ENCODE measurements at places on chromosomes 2 and 18. TPM values are rescaled to one million over a fixed set of nuclear protein-coding genes. Genes with fewer than 3 reads are reported as not detected.

LRATD1 gene
- total RNA-seq = not detected

C2orf69 gene
- total RNA-seq = 17.1 TPM

RHBDD1 gene
- total RNA-seq = 44.7 TPM

LIMS2 gene
- 7.2 TPM for total RNA-seq

- peak; percentile 84 for DNase-seq
- H3K36me3 ChIP-seq = no peaks in the 10 kb centered on the region
- peak overlapping the region; percentile 80 for H3K27ac ChIP-seq
- no peaks in the 10 kb centered on the region for H3K27me3 ChIP-seq
Observed at GRCh38 chr2:8488001-8488738, 193.7 kb upstream of the ID2 start.

- no peak for DNase-seq
- no peak overlapping the region for H3K27ac ChIP-seq
- no peaks in the 10 kb centered on the region for H3K27me3 ChIP-seq
- peaks cover 17% of the 10 kb centered on the region for H3K36me3 ChIP-seq
Observed at GRCh38 chr2:53694096-53694771, 73.4 kb upstream of the CHAC2 start.

DNA sequence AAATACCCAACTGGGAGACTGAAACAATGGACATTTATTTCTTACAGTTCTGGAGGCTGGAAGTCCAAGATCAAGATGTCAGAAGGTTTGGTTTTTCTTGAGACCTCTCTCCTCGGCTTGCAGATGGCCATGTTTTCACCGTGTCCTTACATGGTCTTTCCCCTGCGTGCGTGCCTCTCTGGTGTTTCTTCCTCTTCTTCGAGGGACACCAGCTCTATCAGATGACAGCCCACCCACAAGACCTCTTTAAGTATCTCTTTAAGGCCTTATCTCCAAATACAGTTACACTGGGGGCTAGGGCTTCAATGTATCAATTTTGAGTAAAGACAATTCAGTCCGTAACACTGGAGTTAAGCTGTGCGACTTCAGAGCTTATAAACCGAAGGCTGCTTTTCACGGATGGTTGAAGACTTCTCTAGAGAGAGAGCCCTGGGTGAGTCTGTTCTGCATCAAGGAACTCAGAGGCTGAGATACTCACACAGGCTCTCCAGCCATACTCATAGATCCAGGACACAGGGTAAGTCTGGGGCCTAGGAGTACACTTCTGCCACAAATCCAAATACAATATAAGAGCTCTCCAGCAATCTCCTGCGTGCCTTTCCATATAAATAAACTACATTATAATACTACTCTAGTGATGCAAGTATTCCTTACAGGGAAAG, 339.9 kb upstream of the PKDCC start:
- no peak for DNase-seq
- H3K27ac ChIP-seq = no peak overlapping the region
- peaks cover 3% of the 10 kb centered on the region for H3K27me3 ChIP-seq

DNA sequence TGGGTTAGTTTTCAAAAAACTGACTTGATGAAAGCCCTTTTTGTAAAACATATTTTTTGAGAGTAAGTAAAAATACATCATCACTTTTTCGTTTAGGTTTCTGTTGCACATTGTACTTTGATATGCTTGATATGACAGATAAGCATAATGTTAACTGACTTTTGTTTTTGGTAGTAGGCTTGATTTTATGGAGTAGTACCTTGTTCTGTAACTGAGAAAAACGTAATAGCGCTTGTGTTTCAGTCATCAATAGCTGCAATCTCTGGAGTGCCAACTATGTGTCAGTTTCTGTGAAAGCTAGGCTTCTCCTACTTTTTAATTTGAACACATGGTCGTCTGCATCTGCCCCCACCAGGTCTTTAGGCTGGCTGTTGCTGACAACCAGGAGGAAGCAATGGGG, 1.3 kb downstream of the LCLAT1 start:
- H3K36me3 ChIP-seq = peaks cover 16% of the 10 kb centered on the region
- peak overlapping the region; percentile 85 for H3K4me3 ChIP-seq
- DNase-seq = no peak
- peaks cover 22% of the 10 kb centered on the region for H3K4me1 ChIP-seq
- no peaks in the 10 kb centered on the region for H3K27me3 ChIP-seq

- peaks cover 31% of the 10 kb centered on the region for H3K4me1 ChIP-seq
- no peak for DNase-seq
- no peaks in the 10 kb centered on the region for H3K27me3 ChIP-seq
- H3K4me3 ChIP-seq = peak overlapping the region; percentile 68
- H3K27ac ChIP-seq = peak overlapping the region; percentile 96
- peaks cover 39% of the 10 kb centered on the region for H3K36me3 ChIP-seq
Observed at GRCh38 chr2:102437122-102437521, 14.2 kb downstream of the IL18RAP start.

DNA sequence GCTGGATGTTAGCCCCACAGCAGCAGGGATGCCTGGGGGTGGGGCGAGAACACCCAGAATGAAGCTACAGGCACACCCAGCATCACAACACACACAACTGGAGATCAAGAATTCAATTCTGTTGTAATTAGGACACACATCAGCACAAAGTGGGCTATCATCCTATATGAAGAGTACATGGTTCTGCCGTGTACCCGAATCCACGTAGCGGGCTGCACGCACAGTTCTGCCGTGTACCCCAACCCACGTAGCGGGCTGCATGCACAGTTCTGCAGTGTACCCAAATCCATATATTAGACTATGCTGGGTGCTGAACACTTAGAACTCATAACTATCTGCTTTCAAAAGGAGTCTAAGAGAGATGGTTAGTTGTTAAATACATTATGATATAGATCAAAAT, 86.5 kb downstream of the EIPR1 start:
- no peak overlapping the region for H3K27ac ChIP-seq
- H3K4me3 ChIP-seq = no peak overlapping the region
- H3K27me3 ChIP-seq = no peaks in the 10 kb centered on the region
- DNase-seq = no peak
- peaks cover 6% of the 10 kb centered on the region for H3K36me3 ChIP-seq
- no peaks in the 10 kb centered on the region for H3K4me1 ChIP-seq

DNA sequence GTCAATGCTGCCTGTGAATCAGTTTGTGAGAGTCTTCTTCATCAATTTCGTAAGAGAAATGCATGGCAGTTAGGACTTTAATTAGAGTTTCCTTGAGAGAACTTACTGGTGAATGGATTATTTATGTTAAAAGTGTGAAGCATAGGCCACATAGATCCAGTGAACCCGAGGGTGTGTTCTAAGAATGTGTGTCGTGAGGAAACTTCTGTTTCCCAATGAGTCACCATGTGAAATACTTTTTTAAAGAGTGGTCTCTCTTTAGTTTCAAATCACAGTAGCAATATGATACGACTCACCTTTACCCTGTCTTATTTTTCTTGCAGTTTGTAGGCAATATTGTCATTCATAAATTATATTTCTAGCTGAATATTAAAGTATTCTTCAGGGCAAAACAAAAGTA, 18.5 kb downstream of the THSD7B start:
- no peak overlapping the region for H3K27ac ChIP-seq
- no peak overlapping the region for H3K4me3 ChIP-seq
- H3K4me1 ChIP-seq = no peaks in the 10 kb centered on the region

DNA sequence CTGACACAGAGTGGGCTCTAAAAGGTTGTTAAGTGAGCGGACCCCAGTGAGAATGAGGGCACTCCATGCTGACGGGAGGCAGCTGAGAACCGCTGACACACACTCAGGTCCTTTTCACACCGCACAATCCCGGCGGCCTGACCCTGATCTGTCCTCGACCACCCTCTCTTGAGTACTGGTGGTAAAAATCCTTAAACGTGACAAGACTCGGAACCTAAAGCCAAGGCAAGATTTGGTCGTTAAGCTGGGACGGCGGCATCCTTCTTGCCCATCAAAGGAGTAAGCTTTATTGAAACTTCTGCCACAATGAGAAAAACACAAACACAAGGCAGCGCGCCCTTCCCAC, 569 bp downstream of the TMX3 start:
- peak overlapping the region; percentile 94 for H3K4me3 ChIP-seq
- DNase-seq = no peak
- peak overlapping the region; percentile 90 for H3K27ac ChIP-seq
- H3K36me3 ChIP-seq = peaks cover 30% of the 10 kb centered on the region
- no peaks in the 10 kb centered on the region for H3K27me3 ChIP-seq
- H3K4me1 ChIP-seq = peaks cover 33% of the 10 kb centered on the region

DNA sequence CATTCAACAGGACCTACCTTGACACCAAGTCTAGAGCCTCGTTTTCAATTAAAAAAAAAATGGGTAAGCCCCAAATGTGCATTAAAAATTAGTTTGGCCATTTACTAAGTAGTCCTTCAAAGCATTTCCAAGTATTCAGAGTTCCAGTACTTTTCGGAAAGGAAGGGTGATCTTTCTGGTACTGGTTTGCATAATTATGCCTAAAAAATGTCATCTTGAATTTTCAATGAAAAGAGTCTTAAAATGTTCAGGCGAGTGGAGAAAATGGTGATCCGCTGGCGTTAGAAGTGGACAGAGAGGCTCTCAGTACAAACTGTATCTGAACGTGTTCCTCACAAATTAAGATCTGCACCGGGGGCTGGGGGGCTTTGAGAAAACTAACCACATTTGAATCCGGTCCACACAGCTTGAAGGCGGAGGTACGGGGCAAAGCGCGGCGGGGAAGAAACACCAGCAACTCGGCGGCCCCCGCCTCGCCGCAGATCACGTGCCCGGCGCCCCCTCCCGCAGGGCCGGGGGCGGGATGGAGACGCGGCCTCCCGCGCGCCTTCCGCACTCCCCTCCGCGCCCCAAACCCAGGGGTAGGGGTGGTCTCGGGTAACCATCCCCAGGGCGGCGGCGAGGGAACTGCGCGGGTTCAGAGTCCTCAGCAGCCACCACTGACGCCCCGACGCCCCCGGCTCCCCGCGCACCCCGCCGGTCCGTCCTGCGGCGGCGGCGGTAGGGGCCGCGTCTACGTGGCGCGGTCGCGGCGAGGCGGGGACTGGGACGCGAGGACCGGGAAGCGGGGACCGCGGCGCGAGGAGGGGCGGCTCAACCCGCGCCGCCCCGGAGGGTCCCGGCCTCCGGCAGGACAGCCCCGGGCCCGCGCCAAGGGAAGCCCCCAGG, 564 bp downstream of the LPIN2 start:
- peak overlapping the region; percentile 93 for H3K4me3 ChIP-seq
- H3K27ac ChIP-seq = peak overlapping the region; percentile 96
- peaks cover 40% of the 10 kb centered on the region for H3K36me3 ChIP-seq
- peak; percentile 88 for DNase-seq
- H3K4me1 ChIP-seq = peaks cover 58% of the 10 kb centered on the region
- no peaks in the 10 kb centered on the region for H3K27me3 ChIP-seq

- no peaks in the 10 kb centered on the region for H3K27me3 ChIP-seq
- H3K4me1 ChIP-seq = peaks cover 32% of the 10 kb centered on the region
- peaks cover 63% of the 10 kb centered on the region for H3K36me3 ChIP-seq
Observed at GRCh38 chr2:25749676-25750075, 76.3 kb upstream of the DTNB start.

DNA sequence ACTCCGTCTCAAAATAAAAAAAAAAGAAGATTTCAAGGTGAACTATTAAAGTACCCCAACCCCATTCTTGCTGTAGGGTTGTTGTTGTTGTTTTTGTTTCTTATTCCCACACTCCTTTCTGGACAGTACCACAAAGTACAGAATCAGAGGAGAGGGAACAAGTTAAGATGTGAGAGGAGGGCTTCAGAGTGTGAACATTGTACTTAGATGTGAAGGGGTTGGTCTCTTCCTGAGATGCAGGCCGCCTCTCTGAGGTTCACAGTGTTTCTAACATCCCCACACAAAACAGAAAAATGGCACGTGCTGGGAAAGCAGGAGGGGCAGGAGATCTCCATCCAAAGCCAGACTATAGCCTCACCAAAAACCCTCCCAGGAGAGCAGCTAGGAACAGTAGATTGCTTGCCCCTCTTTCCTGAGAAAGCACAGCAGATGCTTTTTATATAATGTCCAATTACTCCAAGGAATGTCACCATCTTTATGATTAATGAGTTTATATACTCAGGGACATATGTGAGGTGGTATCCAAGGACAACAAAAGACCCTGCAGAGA, 22.6 kb downstream of the ADD2 start:
- H3K27ac ChIP-seq = no peak overlapping the region
- no peak for DNase-seq
- H3K4me1 ChIP-seq = no peaks in the 10 kb centered on the region
- peaks cover 2% of the 10 kb centered on the region for H3K27me3 ChIP-seq

GRCh38 chr2:179447421-179447820, 182.8 kb upstream of the SESTD1 start:
- no peak overlapping the region for H3K27ac ChIP-seq
- no peaks in the 10 kb centered on the region for H3K4me1 ChIP-seq
- peaks cover 14% of the 10 kb centered on the region for H3K27me3 ChIP-seq
- no peak for DNase-seq

DNA sequence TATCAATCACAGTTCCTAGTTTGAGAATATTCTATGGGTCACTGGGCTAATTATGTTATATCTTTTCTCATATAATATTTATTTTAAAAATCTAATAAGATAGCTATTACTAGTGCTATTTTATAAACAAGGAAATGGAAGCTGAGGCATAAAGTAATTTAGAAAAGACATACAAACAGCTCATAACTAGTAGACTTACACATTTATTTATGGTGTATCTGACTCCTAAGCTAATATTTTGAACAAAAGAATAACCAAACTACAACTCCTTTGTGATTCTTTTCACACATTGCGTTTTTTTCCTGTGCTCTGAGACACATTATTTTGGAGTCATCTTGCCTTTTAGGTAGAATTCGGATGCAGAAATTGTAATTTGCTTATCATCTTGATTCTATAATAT, 742.0 kb upstream of the LRRTM4 start:
- no peak overlapping the region for H3K27ac ChIP-seq
- no peaks in the 10 kb centered on the region for H3K27me3 ChIP-seq
- no peak for DNase-seq
- H3K4me1 ChIP-seq = no peaks in the 10 kb centered on the region
- no peak overlapping the region for H3K4me3 ChIP-seq

DNA sequence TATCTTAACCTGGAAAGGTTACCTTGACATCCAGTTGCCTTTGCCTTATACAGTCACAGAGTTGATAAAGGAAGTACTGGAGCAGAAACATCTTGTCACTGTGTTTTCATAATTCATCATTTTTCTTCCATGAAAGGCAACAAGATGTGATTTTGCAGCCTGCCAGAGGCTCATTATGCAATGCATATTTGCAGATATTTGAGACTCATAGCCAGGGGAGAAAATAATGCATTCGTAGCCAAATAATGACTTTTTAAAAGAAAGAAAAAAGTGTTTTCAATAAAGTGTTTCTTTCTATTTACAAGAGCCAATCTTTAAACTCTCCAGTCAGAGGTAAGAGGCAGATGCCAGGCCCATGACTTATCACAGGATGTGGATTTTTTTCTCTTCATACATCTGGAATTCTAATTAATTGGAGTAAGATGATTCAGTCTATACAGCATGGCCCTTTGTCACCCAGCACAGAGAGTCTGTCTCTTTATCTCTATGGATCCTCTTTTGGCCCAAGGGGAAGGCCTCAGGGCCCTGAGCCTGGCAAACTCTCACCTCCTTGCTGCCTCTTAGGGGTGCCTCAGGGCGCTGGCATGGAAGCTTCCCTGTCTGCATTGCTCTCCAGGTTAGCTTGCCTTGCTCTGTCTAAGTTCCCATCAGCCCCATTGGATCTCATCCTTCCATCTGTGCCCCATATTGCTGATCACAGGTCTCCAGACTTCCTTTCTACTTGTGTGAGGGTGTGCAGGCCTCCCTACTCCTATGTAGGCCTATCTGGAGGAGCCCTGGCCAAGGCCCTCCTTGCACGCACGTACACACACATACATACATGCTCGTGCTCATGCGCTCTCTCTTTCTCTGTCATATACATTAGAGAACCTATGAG, 247.7 kb downstream of the TPGS2 start:
- H3K27me3 ChIP-seq = peaks cover 3% of the 10 kb centered on the region
- peak; percentile 6 for DNase-seq
- H3K4me3 ChIP-seq = no peak overlapping the region
- H3K4me1 ChIP-seq = no peaks in the 10 kb centered on the region
- H3K27ac ChIP-seq = no peak overlapping the region
- H3K36me3 ChIP-seq = no peaks in the 10 kb centered on the region

Data from activated CD4-positive, alpha-beta T cell treated with anti-CD3 and anti-CD28 coated beads, Interleukin-2, amount 10 ng/mL, durations not matched to agents 24 days and 14 days (primary cell).